Cardiac muscle cell (in vitro differentiated cells and primary cell): ENCODE measurements at places on chromosomes 13 and 19. TPM values are rescaled to one million over a fixed set of nuclear protein-coding genes. Genes with fewer than 3 reads are reported as not detected.

- no peak overlapping the region for H3K4me3 ChIP-seq
- H3K36me3 ChIP-seq = peaks cover 5% of the 10 kb centered on the region
- H3K4me1 ChIP-seq = peaks cover 4% of the 10 kb centered on the region
- H3K27me3 ChIP-seq = no peaks in the 10 kb centered on the region
- no peak for DNase-seq
- no peak overlapping the region for H3K27ac ChIP-seq
These were observed 13.6 kb downstream of the LATS2 start for GRCh38 chr13:21047591-21048282.

GRCh38 chr13:112209711-112210110 lies 142.8 kb downstream of the SOX1 start:
- no peak overlapping the region for H3K4me3 ChIP-seq
- H3K27ac ChIP-seq = no peak overlapping the region
- H3K36me3 ChIP-seq = no peaks in the 10 kb centered on the region

GRCh38 chr13:71290963-71291841 lies 575.8 kb downstream of the DACH1 start:
- H3K27ac ChIP-seq = no peak overlapping the region
- H3K36me3 ChIP-seq = no peaks in the 10 kb centered on the region
- no peaks in the 10 kb centered on the region for H3K4me1 ChIP-seq
- H3K27me3 ChIP-seq = no peaks in the 10 kb centered on the region
- peak; percentile 8 for DNase-seq

SIGLEC14 gene
- total RNA-seq = not detected in 2 replicates

- no peak for DNase-seq
- H3K36me3 ChIP-seq = no peaks in the 10 kb centered on the region
- no peak overlapping the region for H3K4me3 ChIP-seq
- H3K27me3 ChIP-seq = no peaks in the 10 kb centered on the region
These were observed 102.4 kb downstream of the KCTD12 start for GRCh38 chr13:76783798-76784197.

DNA sequence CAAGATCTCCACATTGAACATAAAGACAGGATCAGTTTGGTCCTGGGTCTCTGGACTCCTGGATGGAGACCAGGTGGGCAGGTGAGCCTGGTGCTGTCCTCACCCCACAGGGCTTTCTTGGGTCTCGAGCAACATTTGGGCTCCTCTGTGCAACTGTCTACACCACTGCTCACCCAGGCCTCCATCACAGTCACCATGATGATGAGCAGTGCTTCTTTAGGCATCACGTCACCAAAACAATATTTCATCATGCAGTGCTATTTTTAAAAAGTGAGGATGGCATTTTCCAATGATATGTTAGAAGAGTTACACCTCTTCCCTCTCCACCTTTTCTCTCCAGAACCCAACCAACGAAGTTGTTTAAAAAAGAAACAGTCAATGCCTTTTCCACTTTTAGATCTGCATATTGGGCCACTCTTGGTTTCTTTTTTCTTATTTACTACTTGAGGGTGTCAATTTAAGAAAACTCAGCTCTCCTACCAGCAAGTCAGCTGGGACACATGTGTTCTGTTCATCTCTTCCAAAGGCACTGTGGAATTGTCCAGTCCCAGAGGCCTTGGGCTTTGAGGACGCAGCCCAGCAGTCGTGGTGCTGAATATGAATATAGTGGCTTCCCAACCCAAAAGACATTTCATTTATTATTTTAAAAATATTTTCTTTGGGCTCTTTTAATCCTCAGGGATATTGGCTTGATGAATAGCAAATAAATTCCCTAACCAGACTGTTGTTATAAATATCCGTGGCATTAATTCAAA lies 405.7 kb downstream of the KCNRG start:
- no peak overlapping the region for H3K27ac ChIP-seq
- H3K4me3 ChIP-seq = no peak overlapping the region
- no peaks in the 10 kb centered on the region for H3K27me3 ChIP-seq
- peaks cover 22% of the 10 kb centered on the region for H3K4me1 ChIP-seq
- DNase-seq = no peak
- no peaks in the 10 kb centered on the region for H3K36me3 ChIP-seq

DNA sequence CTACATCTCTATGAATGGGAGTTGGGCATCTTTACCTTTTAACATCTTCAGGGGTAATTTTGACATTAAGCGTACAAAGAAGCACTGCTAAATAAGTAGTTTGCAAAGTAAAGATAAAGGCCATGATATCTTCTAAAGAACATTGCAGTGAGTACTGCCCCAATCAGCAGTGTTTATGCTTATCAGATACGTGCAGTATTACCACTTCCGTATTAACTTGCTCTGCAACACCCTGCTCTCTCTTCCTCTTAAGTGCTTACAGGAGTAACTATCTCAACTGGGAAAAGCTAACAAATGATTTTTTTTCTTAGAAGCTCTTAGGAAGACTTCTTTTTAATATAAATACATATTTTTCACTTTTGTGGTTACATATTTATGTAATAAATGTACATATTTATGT lies 793.7 kb upstream of the SLC10A2 start:
- no peak overlapping the region for H3K27ac ChIP-seq
- no peaks in the 10 kb centered on the region for H3K4me1 ChIP-seq
- no peak for DNase-seq
- H3K27me3 ChIP-seq = no peaks in the 10 kb centered on the region
- no peaks in the 10 kb centered on the region for H3K36me3 ChIP-seq

DNA sequence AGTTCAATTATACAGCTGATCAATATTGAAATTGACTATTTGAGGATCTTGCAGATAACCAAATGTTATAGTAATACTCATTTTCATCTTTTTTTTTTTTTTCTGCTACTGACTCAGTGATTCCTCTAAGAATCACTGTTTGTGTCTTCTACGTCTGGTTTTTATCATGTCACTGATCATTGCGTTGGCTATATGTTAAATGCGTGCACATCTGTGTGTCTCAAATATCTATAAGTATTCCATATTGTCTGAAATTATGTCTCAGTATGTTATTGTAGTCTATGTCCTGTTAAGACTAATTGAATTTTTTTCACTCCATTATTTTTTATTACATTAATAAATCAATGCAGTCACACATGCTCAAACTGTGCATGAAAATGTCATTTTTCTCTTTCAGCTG lies 200.5 kb downstream of the PCDH20 start:
- DNase-seq = no peak
- H3K4me1 ChIP-seq = no peaks in the 10 kb centered on the region
- H3K27ac ChIP-seq = no peak overlapping the region
- no peak overlapping the region for H3K4me3 ChIP-seq
- no peaks in the 10 kb centered on the region for H3K27me3 ChIP-seq

GRCh38 chr19:15891434-15891833 lies 6.4 kb downstream of the CYP4F2 start:
- no peak overlapping the region for H3K27ac ChIP-seq
- DNase-seq = no peak
- no peak overlapping the region for H3K4me3 ChIP-seq

GRCh38 chr19:15291548-15292021 lies 40.8 kb downstream of the BRD4 start:
- no peak overlapping the region for H3K4me3 ChIP-seq
- no peak overlapping the region for H3K27ac ChIP-seq
- H3K36me3 ChIP-seq = no peaks in the 10 kb centered on the region

DNA sequence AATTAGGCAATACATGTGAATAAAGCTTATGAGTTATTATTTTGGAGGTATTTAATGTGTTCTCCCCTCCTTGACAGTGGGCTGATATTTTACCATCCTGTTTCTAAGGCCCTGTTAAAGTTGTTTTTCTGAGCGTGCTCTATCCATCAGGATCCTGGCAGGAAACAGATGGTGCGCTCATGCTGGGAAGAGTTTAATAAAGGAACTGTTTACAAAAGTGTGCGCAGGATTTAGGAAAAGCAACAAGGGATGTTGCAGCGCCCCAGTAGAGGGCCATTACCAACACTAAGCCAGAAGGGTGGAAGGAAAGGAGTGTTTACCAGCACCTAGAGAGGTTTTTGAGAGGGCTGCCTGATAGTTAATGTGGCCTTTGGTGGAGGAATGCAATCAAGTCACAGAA lies 374.5 kb downstream of the KCNRG start:
- H3K27me3 ChIP-seq = no peaks in the 10 kb centered on the region
- H3K4me1 ChIP-seq = peaks cover 35% of the 10 kb centered on the region
- DNase-seq = no peak
- H3K36me3 ChIP-seq = no peaks in the 10 kb centered on the region

MAG gene
- 2.1 and 2.4 TPM in 2 replicates for total RNA-seq

DNA sequence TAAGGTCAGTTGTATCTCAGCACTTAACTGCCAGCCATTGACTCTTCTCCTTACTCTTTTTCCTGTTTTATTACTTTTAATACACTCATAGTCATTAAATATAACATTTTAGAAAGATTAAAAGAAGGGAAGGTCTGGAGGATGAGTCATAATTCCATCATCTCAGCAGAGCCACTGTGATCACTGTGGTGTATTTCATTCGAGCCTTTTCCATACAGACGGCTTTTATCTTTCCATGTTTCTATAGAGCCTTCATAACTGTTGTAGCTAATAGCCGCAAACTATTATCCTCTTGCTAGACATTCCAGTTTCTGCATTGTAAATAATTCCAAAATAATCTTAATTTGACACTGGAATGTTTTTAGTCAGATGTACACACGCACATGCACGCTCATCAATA lies 4.7 kb upstream of the FLT1 start:
- no peak for DNase-seq
- H3K27me3 ChIP-seq = no peaks in the 10 kb centered on the region
- H3K27ac ChIP-seq = no peak overlapping the region
- H3K4me1 ChIP-seq = peaks cover 11% of the 10 kb centered on the region

DNA sequence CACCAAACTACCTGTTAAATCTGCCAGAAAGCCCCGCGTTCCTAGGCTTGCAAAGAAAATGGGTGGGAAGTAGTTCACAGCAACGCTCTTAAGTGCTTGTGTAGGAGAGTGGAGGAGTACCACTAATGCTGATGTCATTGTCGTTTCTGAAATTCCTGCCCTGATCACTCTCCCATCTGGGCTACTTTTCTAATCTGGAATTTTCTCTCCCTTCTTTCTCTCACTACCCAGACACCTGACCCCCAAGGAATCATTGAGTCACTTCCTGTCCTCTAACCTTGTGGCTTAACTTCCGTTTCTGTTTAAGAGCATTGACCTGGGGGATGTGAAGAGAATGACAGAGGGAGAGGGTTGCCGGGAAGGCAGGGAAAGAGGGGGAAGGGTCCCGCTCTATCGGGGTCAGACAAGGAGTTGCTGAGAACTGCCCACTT lies 98.7 kb downstream of the STARD13 start:
- no peak overlapping the region for H3K27ac ChIP-seq
- no peak overlapping the region for H3K4me3 ChIP-seq
- H3K36me3 ChIP-seq = no peaks in the 10 kb centered on the region
- no peaks in the 10 kb centered on the region for H3K27me3 ChIP-seq

THSD1 gene
- 0.66 and 0.85 TPM in 2 replicates for total RNA-seq

GRCh38 chr13:38755793-38756192 lies 68.9 kb downstream of the FREM2 start:
- H3K27ac ChIP-seq = no peak overlapping the region
- H3K27me3 ChIP-seq = no peaks in the 10 kb centered on the region
- H3K4me3 ChIP-seq = no peak overlapping the region
- peaks cover 28% of the 10 kb centered on the region for H3K4me1 ChIP-seq
- H3K36me3 ChIP-seq = no peaks in the 10 kb centered on the region

DNA sequence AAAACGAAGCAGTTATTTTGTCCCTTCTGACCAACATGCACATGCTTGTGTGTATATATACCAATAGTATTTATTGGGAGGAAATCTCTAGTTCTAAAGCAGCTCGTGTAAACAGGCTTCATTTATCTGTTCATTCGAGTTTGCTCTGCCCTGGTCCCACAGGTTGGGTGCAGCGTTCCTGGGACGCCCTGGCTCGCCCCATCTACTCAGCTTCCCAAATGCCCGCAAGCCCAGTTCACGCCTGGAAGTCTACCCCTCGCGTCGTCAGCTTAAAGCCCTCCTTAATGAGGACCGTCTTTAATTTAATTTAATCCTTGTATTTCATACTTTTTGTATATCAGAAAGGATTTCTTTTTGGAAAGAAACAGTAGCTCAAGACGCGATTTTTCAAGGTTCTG lies 604 bp downstream of the THSD1 start:
- H3K27ac ChIP-seq = no peak overlapping the region
- H3K4me3 ChIP-seq = peak overlapping the region; percentile 27
- H3K36me3 ChIP-seq = no peaks in the 10 kb centered on the region
- H3K4me1 ChIP-seq = no peaks in the 10 kb centered on the region
- DNase-seq = no peak
- H3K27me3 ChIP-seq = peaks cover 39% of the 10 kb centered on the region

GRCh38 chr19:48872884-48873475 lies 759 bp downstream of the PPP1R15A start:
- peak overlapping the region; percentile 99 for H3K27ac ChIP-seq
- no peaks in the 10 kb centered on the region for H3K27me3 ChIP-seq
- peak; percentile 93 for DNase-seq
- peaks cover 13% of the 10 kb centered on the region for H3K36me3 ChIP-seq
